ENCODE measurements at places on chromosomes 12 and 14.

DNA sequence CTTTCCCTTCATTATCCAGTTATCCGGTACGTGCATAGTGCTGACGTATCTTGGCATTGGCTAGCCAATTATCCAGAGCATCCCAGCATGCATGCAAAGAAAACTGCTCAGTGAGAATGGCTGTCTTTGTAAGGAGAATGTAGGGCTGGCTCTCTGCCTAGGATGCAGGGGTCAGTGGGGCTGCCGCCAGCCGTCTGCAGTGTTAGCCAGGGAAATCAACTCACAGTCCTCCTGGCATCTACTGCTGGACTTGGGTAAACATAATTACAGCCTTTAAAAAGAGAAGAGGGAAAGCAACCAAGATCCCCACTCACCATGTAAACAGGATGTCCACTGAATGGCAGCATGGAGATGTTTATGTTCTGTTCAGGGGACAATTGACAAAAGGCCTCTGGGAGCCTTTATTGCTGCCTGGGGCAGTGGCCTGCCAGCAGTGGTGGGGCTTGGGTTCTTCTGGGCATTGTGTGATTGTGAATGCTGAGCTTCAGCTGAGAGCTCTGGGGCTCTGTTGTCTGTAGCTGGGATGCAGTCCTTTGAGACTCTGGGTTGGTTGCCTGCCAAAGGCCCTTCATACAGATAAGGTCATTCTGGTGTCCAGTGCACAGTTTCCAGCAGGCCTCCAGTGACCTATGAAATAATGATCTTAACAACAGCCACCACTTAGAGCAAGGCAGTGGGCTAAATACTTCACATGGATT is 121.8 kb downstream of the TBC1D30 start:
- peak; percentile 5 for DNase-seq

DNA sequence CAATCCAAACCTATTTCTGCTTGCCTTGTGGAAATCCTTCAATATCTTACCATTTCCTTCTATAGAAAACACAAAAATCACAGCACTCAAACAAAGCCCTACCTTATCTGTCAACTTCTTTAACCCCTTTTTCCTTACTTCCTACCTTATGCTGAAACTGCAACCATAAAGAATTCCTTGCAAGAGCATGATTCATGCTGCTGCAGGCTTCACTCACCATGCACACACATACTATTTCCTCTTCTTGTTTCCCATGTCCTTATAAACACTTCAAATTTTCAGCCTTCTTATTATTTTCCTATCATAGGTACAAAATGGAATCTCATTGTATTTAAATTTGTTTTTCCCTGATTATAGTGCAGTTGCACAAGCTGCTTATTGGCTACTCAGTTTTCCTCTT is 23.3 kb downstream of the LMNTD1 start:
- DNase-seq: peak; percentile 59

- no peak for DNase-seq
Observed at GRCh38 chr14:22822016-22822570, 6.9 kb upstream of the SLC7A7 start.

DNA sequence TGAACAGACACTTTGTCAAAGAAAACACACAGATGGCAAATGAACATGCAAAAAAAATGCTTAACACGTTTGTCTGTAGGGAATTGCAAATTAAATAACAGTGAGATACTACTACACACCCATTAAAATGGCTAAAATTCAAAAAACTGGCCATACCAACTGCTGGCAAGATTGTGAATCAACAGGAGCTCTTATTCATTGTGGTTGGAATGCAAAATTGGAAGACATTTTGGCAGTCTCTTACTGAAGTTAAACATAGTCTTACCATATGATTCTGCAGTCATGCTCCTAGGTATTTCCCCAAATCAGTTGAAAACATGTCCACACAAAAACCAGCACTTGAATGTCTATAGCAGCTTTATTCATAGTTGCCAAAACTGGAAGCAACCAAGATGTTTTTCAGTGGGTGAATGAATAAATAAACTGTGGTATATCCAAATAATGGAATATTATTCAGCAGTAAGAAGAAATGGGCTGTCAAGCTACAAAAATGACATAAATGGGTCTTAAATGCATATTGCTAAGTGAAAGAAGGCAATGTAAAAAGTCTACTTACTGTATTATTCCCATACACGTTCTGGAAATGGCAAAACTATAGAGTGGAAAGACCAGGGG is 91.4 kb downstream of the PLEKHA5 start:
- DNase-seq: peak; percentile 86

DNA sequence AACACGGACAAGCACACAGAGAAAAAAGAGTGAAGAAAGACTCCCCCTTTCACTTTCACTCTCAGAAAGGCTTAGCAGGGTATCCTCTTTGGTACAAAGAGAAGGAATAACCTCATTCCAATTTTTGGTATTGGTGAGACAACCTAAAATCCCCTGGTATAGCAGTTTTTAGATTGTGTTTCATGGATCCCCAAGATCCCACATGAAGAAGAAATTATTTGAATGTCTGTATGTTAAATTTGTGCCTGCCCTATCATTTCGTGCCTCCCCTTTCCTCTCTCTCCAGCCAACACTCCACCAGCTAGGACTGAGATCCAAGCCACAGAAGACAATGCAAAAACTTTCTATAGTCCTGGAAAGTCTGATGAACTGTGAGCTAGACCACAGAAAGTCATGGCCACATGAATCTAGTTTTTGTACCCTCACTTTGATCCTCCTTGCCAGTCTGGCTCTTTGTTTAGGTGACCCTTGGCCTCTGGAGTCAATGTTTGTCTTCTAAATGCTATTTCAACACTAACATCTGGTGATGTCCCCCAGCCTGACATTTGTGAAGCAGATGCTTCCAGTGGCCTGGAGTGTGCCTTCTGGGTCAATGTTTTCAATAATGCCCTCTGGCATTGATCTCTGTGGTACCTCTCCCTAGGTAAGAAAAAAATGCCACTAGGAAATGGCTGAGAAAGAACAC is 181.9 kb upstream of the BMP4 start:
- no peak for DNase-seq

GRCh38 chr14:94977016-94977415 is 180.3 kb downstream of the DICER1 start:
- no peak for DNase-seq

GRCh38 chr14:85241022-85241855 is 288.7 kb upstream of the FLRT2 start:
- DNase-seq: peak; percentile 49

- DNase-seq: no peak
Observed at GRCh38 chr12:120630104-120630892, 10.1 kb upstream of the CABP1 start.

DNA sequence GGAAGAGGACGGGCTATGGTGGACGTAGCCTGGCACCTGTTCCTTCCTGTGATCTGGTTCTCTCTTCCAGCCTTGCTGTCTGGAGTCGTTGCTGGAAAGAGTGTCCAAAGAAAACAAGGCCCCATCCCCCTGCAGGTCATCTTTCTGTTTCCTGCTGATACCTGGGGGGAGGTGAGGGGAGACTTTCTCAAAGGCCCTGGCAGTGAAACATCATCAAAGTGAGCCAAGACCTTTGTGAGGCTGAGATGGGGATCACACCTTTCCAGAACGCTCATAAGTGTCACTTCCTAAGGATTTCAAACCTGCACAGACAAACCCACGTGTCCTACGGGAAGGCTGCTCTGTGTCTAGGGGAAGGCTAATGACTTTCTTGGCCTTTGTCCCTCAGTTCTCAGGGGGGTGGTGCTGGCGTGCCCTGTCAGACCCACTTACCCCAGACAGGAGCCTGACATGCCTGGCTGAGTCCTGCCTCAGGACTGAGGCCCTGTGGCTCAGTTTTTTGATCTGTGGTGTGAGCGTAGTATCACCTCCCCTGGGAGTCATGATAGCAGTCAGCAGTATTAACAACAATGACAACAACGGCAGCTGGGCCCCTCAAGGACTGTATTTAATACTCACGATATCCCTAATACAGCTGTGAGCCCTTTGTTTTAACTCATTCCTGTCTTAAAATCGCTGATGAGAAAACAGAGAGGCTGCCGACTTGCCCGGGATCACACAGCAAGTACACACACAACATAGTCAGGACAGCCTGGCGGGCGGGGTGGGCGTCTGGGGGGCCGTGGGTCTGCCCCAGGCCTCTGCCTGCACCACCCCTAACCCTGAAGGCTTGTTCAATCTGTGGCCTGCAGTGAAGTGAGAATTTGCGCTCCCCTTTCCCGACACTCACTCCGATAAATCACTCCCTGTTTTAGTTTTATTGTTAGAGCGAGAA is 235.2 kb downstream of the SLC41A2 start:
- no peak for DNase-seq

DNA sequence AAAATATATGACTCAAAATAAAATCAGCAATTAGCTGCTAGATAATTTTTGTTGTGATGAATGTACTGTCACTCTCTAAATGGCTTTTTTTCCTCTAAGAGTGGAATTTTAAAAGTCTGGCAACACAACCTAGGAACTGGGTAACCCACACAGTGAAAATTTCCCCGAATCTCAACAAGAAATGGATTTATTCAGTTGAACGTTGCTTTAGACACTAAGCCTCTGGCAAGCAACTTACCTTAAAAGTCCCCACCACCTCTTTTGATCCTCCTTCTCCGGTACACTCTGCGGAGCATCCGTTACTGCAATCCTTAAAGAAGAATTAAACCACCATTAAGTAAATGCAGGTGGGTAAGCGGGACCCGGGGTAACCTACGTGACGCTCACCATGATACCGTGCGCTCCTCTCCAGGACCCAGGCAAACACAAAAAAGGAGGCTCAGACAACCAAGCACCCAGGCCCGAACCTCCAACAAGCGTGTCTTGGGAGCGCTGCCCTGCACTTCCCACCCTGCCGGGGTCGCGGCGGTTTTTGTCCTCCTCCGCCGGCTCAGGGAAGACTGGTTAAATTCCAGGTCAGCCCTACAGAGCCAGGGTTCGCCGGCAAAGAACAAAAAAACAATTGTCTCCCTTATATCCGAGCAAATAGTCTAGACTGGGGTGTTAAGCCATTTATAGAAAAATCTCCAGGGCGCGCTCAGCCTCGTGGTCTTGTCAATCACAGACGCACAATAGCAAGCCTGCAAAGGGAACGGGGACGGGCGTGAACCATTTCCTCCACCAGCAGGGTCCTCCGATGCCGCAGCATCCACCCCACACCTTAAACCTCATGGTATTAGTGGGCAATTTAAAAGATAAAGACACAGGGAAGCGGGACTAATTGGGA is 47.1 kb downstream of the BCAT1 start:
- no peak for DNase-seq

DNA sequence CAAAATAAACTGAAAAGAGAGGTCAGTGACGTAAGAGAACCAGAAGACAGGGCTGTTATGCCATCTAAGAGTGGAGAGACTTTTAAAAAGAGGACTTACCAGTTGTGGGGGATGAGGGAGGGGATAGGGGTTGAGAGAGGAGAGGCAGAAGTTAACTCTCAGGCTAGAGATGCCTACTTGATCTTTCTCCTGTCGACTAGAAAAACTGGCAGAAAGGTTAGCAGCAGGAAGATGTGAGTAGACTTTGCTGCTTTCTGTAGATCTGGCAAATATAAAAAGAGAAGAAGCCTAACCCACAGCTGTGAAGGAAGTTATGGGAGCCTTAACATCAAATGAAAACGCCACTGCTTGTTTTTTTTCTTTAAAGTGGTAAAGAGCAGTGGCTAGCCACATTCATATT is 10.7 kb downstream of the CREBL2 start:
- no peak for DNase-seq

DNA sequence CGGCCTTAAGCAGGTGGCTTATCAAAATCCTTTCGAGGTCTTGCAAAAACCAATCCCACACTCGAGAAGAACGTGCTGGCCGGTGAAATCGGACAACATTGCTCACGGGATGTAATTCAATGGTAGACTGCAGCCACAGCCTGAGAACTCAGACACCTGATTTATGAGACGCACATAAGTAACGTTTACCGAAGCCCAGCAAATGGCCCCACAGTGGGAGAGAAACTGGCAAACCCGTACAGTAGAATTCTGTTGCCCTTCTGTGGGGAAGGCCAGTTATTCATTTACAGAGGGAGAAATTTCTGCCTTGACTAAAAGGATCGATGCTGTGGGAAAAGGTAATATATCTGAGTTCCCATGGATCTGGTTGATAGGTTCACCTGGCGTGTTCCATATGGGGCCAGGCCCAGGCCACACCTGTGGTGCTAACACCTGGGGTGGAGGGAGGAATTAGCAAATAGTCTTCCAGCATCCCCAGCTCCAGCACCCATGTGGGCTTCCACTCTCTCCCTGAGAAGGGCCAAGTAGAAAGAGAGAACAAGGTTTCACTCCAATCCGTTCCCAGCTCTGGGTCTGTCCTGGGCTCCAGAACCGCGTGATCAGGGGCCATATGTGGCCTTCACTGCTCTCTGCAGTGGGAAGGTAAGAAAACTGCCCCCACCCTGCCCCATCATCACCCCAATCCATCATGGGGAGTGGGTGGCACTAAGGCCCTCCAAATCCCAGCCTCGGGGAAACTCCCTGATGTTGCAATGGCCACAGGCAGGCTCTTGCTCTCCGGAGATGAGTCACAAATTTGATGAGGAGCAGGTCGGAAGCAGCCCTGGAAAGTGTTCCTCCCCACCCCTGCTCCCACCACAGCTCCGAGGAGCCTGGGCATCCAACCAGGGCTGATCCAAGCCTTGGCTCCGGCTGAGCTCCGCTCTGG is 12.7 kb downstream of the BDKRB1 start:
- DNase-seq: peak; percentile 95

DNA sequence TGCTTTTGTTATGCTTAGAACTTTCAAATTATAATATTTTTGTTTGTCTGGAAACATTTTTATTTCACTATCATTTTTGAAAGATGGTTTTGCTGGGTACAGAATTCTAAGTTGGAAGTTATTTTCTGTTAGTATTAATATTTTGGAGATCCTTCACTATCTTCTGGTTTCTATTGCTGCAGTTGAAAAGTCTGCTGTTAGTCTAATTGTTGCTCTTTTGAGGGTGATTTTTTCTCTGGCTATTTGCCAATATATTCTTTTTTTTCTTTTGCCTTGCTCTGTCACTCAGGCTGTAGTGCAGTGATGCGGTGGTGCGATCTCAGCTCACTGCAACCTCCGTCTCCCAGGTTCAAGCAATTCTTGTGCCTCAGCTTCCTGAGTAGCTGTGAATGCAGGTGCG is 28.2 kb upstream of the ARID2 start:
- DNase-seq: no peak

GRCh38 chr12:70418101-70418500 is 52.0 kb downstream of the KCNMB4 start:
- DNase-seq: no peak

- no peak for DNase-seq
Observed at GRCh38 chr12:53093777-53094393, 3.6 kb upstream of the IGFBP6 start.

DNA sequence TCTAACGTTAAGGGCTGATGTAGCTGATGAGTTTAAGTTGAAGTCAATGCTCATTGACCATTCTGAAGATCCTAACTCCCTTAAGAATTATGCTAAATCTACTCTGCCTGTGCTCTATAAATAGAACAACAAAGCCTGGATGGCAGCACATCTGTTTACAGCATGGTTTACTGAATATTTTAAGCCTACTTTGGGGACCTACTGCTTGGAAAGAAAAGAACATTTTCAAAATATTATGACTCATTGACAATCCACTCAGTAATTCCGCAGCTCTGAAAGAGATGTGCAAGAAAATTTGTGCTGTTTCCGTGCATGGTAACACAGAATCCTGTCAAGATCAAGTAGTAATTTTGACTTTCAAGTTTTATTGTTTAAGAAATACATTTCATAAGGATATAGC is 35.0 kb upstream of the NAV3 start:
- peak; percentile 39 for DNase-seq

GRCh38 chr12:30939234-30939633 is 12.7 kb downstream of the TSPAN11 start:
- DNase-seq: no peak

- peak; percentile 94 for DNase-seq
Observed at GRCh38 chr14:22848351-22849164, 12.2 kb downstream of the MMP14 start.

All from fibroblast of upper back skin (primary cell).